ENCODE measurements at places on chromosomes 11 and 22.

- no peak for DNase-seq
Measured at GRCh38 chr11:123601136-123601535, 53.3 kb downstream of the SCN3B start.

DNA sequence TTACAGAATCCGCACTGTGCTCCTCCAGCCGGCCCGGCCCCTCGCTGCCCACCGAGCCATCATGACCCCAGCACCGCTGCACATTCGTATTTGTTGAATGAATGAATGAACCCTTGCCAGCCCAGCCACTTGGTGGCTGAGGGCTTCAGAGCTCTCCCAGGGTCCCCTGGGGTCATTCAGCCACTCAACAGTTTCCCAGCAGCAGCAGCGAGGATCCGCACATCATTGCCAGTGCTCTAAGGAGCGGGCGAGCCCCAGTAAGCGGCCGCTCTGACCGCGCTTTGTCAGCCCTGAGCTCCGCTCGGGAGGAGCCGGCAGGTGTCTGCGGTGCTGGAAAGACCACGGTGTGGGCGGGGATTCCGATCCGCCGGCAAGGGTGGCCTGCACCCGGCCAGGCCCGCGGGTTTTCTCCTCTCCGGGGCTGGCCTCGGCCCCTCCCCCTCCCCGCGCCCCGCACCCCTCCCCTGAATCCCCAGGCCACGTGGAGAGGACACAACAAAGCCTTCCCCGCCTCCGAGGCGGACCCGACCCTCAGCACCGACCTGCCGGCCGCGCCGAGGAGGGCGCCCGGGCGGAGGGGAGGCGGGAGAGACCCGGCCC is 563 bp downstream of the BID start:
- peak; percentile 63 for DNase-seq

DNA sequence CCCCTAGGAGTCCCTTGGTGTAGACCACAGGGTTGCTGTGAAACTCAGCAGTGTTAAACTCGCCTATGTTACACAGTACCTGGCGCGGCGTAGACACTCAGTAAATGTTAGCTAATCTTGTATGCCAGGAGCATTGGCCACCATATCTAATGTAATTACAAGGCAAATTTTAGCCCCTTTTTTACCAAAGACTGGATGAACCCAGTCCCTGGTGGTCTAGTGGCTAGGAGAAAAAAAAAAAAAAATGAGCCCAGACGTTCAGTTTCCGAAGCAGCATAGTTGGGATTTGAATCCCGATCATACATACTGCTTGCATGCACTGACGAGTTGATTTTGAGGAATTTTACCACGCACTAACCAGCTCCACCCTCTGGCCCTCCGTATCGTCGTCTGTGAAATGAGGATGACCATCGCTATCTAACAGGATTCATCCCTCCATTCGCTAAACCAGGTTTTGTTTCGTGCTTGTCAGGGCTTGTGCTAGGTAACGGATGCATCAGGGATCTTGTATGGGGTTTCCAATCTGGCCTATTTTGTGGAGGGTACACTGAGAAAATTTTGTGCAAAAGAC is 688 bp downstream of the PTS start:
- DNase-seq = no peak

DNA sequence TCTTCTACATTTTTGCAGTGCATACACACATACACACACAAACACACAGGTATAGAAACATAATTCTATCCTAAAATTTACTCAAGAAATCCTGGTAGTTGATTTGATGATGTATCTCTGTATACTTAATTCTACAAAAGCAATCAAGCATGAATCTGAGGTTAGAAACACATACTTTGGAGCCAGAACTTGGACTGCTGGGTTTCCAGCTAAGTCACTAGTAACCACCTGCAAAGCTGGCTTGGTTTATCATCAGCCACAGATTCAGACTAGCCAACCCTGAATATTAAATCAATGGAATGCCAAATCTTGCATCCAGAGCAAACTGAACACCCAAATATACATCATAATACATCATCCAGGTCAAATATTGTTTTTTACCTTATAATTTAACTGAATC is 24.8 kb upstream of the POU2AF2 start:
- DNase-seq = no peak

DNA sequence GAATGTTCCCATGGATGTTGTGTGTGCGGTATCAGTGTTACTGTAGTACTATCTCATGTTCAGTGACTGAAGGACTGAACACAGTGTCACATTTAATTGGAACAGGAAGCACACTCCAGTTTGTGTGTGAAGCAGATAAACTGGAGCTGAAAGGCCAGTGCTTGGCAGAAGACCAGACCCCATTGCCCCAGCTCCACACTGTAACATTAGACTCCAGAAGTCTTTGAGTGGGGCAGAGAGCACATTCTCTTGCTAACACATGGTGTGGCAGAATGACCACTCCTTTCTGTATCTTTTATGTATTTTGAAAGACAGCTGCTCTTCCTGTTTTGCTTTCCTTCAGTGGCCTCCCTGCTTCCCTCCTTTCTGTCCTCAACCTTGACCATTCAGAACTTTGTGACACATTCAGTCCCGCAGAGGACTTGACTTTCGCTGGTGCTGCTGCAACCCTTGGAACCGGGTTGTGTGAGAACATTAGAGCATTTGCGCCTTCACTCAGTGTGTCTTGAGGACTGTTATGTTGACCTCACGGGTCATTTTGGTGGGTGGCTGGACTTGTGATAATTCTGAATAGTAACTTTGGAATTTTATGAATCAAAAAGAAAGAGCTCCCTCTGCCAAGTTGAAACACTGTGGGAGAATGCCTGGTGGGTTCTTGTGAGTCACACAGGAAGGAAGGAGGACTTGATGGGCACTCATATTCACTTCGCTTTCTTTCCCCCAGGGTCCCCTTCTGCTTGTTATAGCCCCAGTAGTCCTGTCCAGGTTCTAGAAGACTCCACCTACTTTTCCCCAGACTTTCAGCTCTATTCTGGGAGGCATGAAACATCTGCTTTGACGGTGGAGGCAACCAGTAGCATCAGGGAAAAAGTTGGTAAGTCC is 26.4 kb downstream of the AMOTL1 start:
- no peak for DNase-seq

DNA sequence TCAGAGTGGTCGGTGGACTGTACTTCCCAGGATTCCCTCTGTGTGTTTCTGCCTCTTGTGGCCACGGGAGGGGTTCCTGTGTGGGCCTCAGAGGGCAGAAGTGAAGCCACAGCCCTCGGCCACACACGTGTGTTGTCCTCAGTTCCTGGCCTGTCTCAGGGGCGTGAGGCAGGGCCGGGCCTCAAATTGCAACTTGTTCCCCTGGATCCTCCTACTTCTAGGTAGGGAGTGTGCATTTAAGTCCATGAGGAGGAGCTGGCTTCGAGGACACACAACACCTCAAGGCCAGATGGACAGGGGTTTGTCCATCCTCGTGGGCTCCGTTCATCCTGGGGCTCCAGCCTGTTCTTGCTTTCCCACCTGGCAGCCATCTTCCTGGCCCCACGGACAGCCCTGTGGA is 573.0 kb downstream of the TBC1D22A start:
- DNase-seq = no peak

DNA sequence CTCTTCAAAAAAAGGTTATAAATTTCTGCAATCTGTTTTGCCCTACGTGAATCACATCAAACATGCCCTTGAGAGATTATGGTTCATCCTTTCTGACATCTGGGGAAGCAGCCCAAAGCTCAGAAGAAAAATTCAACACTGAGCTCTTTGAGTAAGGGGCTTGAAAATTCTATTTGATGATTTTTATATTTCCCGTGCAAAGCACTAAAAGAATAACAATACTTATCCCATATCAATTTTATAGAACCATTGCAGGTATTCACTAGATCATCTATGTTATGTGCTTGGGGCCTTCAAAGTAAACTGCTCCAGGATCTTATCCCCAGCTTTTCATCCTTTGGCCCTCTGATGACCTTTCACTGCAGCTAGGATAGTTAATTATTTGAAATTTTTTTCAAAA is 966.9 kb upstream of the CNTN5 start:
- no peak for DNase-seq

GRCh38 chr11:117172724-117173421 is 5.7 kb upstream of the SIDT2 start:
- DNase-seq = no peak

DNA sequence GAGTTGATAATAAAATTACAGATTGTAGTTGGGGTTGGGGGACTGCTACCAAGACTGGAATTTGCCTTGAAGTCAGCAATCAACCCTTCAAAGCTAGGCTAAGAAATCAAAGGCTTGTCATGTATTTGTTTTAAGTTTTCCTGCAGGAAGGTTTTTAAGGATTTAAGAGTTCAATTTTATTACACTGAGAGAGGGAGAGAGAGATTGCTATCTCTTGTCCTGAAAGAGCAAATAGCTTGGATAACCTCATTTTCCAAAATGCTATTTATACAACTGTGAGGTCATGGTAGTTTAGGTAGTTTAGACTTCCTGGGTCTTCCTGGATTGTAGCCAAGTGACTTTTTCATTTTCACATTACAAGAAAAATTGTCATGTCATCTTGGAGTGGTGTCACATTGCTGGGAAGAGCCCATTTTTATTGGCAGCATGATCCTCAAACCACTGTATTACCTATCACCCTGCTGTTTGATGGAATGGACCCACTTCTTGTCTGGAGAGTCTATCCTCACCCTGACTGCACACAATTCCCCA is 10.1 kb upstream of the PRSS23 start:
- DNase-seq = no peak

DNA sequence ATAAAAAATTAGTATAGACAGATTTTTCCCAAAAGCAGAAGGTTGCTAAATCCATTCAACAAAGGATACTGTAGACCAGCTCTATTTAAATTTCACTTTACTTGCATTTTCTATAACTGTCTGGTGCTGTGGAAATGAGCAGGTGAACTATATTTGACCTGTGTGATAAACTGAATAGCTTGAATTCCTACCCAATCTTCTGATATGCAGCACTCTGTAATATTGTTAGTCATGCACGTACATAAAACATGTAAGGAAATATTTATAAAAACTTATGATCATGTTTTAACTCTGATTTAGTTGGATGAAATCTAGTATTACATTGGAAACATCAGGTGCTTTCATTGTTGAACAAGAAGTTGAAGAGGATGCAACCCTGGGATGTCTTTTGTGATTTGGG is 213.6 kb downstream of the DBX1 start:
- no peak for DNase-seq
